ENCODE measurements at places on chromosomes 6 and 20. TPM values are rescaled to one million over a fixed set of nuclear protein-coding genes. Genes with fewer than 3 reads are reported as not detected.

KLC4 gene
- 32.4 TPM for polyA plus RNA-seq

NKX2-2 gene
- not detected for polyA plus RNA-seq

SPTLC3 gene
- polyA plus RNA-seq = 4.2 TPM

RING1 gene
- polyA plus RNA-seq = 33.7 TPM

PI16 gene
- polyA plus RNA-seq = 69.5 TPM

KIF25 gene
- polyA plus RNA-seq = 0.25 TPM

FANCE gene
- polyA plus RNA-seq = 2.0 TPM

GPSM3 gene
- 4.0 TPM for polyA plus RNA-seq

SLC26A8 gene
- not detected for polyA plus RNA-seq

RFX6 gene
- not detected for polyA plus RNA-seq

CYP24A1 gene
- not detected for polyA plus RNA-seq

ATAT1 gene
- 2.8 TPM for polyA plus RNA-seq

OR2J3 gene
- not detected for polyA plus RNA-seq

Measured in right cardiac atrium (tissue), 5 donors.